ENCODE measurements at places on chromosomes 3 and 15. TPM values are rescaled to one million over a fixed set of nuclear protein-coding genes. Genes with fewer than 3 reads are reported as not detected.

Gene ITIH1
- total RNA-seq = 0.31 TPM

Gene P2RY1
- total RNA-seq = 24.3 TPM

Gene SCAMP2
- 40.9 TPM for total RNA-seq

Gene MNS1
- total RNA-seq = 2.5 TPM

Gene EPHB3
- not detected for total RNA-seq

Gene ADAMTS17
- 0.09 TPM for total RNA-seq

Gene ISLR2
- total RNA-seq = not detected

Gene WNT7A
- not detected for total RNA-seq

Gene SPATA12
- not detected for total RNA-seq

Gene LEKR1
- 1.4 TPM for total RNA-seq

Gene SLC24A5
- total RNA-seq = not detected

Gene DAPK2
- 3.3 TPM for total RNA-seq

Gene MYO1E
- total RNA-seq = 0.44 TPM

Gene C3orf52
- 3.4 TPM for total RNA-seq

Gene CYP8B1
- 0.04 TPM for total RNA-seq

Gene PRR20G
- total RNA-seq = not detected

Data from K562 (cell line).